ENCODE measurements at places on chromosomes 5 and 9.

- DNase-seq: no peak
Observed at GRCh38 chr5:126562823-126563222, 32.2 kb downstream of the ALDH7A1 start.

GRCh38 chr5:84292788-84293653, 91.7 kb downstream of the EDIL3 start:
- DNase-seq: no peak

GRCh38 chr5:176901260-176902101, 2.3 kb upstream of the HK3 start:
- DNase-seq: peak; percentile 28

DNA sequence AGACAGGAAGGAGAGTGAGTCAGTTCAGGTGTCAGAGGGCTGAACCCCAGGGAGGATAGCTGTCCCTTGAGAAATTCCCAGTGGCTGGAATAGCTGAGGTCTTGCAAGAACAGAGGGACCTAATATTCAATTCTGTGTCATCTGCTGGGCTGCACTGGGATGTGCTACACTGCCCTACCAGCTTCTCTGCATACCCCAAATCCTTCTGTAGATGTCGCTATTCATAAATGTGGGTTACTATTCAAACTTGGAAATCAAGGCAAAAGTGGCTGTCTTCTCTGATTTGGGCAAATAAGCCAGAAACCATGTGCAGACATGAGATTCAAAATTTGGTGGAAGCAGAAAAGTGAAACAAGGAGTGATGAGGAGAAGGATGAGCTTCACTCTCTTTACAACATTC, 16.3 kb downstream of the TNFSF8 start:
- DNase-seq: no peak

- no peak for DNase-seq
Observed at GRCh38 chr9:87350915-87351314, 146.8 kb upstream of the DAPK1 start.

DNA sequence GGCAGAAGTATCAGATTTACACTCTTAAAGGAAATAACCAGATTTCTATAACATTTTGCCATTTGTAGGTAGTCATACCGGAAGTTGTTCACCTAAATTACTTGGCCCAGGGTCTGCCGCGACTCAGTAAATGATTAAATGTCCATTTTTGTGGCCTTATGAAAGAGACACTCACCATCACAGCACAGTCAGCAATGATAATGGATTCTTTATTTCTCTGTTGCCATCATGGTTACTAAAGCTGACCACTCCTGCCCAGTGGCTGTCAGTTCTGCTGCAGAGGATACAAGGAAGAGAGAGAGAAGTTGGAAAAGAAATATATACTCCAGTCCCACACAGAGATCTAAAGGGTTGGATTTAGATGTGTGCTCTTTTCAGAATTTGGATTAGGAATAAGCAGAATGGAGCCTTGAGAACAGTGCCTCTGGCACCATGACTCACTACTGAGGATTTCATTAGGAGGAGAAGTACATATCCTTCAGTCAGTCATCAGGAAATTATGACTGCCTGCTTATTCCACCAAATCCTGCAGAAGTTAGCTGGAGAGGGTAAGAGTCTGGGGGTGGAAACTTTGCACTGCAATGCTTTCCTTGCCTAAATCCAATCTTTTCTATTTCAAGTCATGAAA, 72.8 kb upstream of the EFNA5 start:
- no peak for DNase-seq

GRCh38 chr9:116058421-116058820, 95.2 kb upstream of the PAPPA start:
- DNase-seq: no peak

DNA sequence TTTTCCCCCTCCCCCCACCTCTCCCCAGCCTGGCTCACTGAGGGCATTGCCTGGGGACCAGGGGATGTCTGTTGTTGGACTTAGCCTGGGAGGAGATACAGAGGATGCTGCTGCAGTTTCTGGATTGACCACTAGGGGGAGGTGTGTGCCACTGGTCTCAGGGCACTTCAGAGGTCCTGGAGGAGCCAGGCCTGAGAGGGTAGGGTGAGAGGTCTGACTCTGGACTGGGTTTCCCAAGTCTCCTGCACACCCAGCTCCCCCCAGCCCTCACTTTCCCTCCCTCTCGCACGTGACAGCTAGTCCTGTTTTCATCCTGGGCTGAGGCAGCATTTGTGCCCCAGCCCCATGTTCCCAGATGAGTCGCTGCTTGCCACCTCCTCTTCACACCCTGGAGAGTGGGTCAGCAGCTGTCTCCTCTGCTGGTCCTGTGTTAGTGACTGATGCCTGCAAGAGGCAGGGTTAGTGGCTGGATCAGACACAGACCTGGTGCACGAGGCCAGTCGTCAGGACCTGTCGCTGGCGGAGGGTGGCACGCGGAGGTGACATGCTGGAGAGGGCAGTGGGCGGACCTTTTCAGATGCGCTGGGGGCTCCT, 4.4 kb downstream of the IL3 start:
- peak; percentile 88 for DNase-seq
